Dorsolateral prefrontal cortex (tissue), 122 donors: ENCODE measurements at places on chromosomes 6 and 20.

- DNase-seq, result no peak
These were observed 17.2 kb upstream of the RTF2 start for GRCh38 chr20:56451056-56451765.

GRCh38 chr6:169035385-169036240 is 218.0 kb downstream of the THBS2 start:
- no peak for DNase-seq

GRCh38 chr6:152098683-152099082 is 291.2 kb downstream of the ESR1 start:
- no peak for DNase-seq

DNA sequence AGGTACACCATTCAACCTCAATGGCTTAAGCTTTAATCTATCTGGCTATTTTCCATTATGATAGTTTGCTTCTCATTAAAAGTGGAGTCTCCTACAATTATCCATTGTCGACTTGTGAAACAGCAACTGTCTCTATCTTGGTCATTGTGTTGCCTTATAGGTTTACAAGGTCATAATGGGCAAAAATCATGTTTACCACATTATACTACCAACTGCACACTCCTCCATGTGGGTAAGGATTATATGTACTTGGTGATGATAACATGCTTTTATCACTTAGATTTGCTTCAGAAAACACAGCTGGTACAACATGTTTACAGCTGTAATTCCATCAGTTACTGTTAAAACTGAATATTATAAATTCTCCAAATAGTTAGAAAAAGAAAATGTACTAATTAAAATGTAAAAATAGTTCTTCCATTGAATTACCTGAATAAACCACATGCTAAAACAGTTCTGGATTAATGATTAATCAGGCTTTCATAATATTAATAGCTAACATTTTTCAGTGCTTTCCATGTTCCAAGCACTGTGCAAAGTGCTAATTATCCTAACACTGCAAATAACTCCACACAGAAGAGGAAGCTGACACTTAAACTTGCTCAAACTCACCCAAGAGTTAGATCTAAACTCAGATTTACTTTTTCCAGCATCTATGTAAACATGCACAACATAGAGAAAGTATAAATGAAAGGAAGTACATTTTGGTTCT is 96.7 kb downstream of the OGFRL1 start:
- no peak for DNase-seq

DNA sequence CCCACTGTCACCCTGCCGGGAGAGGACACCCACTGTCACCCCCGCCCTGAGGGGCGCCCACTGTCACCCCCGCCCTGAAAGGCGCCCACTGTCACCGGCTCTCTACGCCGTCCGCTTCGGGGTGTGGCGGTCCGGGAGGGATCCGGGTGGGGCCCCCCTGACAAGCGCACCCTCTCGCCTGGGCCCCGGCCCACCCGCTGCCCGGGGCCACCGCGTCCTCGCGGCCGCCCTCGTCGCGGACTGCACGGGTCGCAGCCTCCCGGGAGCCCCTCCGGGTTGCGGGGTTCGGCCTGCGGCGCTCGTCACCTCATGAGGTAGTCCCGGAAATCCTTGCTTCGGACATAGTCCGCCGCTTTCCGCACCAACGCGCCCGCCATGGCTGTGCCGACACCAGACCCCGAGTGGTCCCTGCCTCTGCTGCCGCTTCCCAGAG is 224 bp downstream of the MPC1 start:
- no peak for DNase-seq

- DNase-seq, result no peak
These were observed 78.6 kb downstream of the JARID2 start for GRCh38 chr6:15324427-15324985.

DNA sequence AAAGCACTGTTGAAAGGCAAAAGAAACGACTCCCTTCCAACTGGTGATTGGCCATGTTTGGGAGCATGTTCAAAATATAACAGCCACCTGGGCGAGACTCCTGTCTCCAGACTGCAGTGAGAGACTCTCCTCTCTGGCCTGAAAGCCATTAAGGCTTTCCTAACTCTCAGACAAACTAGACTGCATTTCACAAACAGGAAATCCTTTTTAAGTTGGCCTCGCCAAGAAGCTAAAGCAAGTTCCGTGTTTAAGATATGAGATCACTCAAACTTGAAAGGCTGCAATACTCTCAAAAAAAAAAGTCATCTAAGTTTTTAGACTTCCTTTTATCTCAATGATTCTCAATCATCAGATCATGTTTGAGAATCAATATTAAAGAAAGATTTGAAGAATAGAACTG is 117.0 kb downstream of the TFAP2A start:
- DNase-seq, result no peak

DNA sequence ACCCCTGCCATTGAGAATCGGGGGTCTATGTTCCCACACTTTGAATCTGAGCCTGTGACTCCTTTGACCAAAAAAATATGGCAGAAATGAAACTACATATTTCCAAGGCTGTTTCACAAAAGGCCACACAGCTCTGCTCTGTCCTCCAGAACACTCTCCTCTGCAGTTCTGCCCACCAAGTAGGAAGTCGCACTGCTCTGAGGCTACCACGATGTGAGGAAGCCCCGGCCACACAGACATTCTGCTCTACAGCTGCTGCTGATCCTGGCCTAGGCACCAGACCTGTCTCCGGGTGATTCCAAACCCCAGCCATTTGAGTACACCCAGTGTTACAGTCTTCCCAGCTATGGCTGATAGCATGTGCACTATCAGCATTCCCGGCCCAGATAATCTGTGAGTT is 85.1 kb downstream of the LYRM4 start:
- DNase-seq, result no peak

GRCh38 chr6:139944131-139944530 is 569.7 kb upstream of the CITED2 start:
- no peak for DNase-seq

GRCh38 chr20:49768204-49769047 is 44.2 kb upstream of the SLC9A8 start:
- no peak for DNase-seq

- peak; percentile 76 for DNase-seq
These were observed 18.7 kb downstream of the SRXN1 start for GRCh38 chr20:634148-634925.

- DNase-seq, result no peak
These were observed 617 bp upstream of the TSPYL1 start for GRCh38 chr6:116280161-116280932.

DNA sequence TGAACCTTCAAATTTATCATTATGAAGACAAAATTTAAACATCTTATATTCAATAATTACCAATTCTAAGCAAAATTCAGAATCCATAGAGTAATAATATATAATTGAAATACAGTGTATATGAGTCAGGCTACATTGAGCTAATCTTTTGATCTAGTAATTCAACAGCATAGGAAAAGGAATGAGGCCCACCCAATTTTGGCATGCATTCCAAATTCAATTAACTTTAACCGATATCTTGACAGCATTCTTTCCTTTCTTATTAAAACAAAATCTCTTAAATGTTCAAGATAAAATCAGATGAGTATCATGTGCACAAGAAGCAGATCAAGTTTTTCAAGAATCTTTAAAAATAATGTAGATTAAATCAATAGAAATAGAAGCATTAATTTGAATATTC is 132.9 kb upstream of the QKI start:
- no peak for DNase-seq

GRCh38 chr6:31405996-31406395 is 2.6 kb downstream of the MICA start:
- no peak for DNase-seq

GRCh38 chr6:17469006-17469832 is 75.8 kb downstream of the CAP2 start:
- no peak for DNase-seq

- no peak for DNase-seq
These were observed 672.4 kb downstream of the HTR1B start for GRCh38 chr6:76790881-76791280.

- peak; percentile 33 for DNase-seq
These were observed 29.5 kb upstream of the BHLHE23 start for GRCh38 chr20:63036291-63036690.

DNA sequence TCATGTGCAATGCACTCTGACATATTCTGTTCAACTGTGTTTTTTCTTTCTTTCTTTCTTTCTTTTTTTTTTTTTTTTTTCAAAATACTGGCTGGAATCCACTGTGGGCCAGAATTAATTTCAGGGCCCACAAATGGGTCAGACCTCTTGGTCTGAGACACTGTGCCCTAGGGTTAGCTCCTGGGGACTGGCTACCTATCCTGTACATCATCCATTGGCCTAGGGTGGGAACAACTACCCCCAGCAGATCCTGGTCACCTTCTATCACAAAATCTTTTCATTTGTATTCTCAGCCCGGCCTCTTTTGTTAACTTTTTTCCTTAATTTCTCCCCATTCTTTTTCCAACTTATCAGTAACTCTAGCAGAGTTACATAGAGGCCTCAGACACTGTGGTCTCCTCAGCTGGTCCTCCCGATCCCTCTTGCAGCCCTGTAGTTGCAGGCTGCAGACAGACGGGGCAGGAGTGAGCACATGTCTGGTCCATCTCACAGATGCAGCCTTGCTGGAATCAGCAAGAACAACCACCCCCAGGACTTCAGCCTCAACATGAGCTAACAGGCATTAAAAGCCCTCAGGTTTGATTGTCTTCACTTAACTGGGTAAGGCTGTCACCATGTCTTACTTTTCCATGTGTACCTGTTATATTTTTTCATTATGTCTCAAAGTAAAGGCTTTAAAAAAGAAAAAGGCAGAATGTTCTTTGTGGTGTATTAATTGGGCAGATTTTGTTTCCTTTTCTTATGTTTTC is 41.3 kb downstream of the TXLNB start:
- DNase-seq, result peak; percentile 41

GRCh38 chr6:113464536-113464935 is 392.6 kb upstream of the MARCKS start:
- no peak for DNase-seq

DNA sequence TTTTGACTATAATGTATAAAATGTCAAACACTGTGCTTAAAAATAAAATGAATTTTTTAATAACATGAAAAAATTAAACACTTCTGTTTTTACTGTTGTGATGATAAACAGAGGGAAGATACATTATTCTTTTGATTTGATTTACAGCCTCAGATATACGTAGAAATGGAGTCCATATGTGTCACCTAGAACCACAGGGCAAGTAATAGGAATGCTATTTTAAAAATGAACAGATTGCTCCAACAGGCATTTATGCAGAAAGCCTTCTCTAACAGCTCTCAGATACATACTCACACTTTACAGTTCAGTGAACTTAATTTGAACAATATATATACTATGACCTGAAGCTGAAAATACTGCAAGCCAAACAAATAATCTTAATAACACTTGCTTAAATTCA is 1551.0 kb downstream of the GRIK2 start:
- no peak for DNase-seq

DNA sequence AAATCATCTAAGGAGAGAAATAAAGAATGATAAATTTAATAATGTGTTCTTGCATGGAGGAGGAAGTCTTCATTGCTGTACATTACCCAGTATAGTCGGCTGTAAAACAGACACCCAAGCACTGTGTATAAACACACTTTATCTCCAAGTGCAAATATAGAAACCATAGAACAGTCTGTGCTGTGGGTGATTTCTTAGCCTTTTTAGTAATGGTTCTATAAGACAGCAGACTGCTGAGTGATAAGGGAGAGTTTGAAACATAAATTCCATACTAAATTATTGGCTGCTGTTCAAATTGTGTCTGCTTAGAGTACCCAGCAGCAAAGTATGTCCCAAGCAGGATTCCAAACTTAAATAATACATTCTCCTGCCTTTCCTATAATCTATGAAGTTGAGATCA is 4.6 kb downstream of the FILIP1 start:
- no peak for DNase-seq

- DNase-seq, result peak; percentile 47
These were observed 35.7 kb upstream of the ID1 start for GRCh38 chr20:31569163-31570020.

DNA sequence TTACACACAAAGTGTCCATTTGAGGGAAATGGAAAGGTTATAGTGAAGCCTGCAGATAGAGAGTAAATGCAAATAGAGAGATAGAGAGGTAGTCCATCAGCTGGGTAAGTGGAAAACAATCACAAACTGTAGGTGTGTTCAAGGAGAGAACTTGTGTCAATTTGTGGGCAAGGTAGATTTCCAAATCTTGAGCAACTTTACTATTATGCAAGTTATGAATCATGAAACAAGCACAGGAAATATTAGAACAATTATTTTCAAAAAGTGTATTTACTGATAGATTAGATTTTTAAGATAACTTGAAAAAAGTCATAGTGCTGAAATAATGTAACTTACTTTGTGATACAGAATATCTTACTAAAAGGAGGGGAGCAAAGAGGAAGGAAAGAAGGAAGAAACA is 792.9 kb downstream of the EYS start:
- DNase-seq, result no peak

- no peak for DNase-seq
These were observed 7.2 kb upstream of the NELFCD start for GRCh38 chr20:58973866-58974265.

DNA sequence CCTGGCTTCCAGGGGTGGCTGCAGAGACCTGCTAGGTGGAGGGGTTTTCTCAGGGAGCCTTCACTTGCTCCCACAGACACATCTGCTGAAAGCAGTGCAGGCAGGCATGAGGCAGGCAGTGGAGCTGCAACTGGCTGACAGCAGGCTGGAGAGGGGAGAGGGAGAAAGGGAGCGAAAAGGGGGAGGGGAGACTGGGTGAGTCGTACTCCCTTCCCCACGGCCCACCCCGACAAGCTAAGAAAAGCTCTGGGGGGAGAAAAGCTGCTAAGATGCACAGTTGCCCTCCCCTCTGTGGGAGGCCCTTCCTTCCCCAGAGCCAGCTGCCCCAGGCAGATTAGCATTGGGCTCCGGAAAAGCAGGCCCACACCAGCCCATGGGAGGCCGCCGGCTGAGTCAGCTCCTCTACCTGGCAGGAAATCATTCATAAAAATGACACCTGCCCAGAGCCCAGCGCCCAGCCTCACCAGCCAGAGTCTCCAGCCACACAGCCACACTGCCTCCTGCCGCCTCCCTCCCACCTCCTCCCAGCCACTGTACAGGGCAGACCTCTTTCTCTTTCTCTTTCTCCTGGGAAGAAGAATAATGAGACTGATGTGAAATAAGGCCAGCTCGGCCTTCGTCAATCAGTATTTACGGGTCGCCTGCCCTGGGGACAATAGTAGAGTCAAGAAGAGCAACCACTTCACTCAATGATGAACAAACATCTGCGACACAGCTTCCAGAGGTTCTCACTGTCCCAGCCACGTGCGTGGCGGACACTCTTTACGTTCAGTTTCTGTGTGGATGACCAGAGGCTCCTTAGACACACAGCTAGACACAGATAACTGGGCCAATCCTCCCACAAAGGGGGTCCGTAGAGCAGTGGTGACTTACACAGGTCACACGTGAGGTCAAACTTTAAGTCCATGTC is 7.7 kb upstream of the C20orf203 start:
- no peak for DNase-seq

- no peak for DNase-seq
These were observed 30.9 kb upstream of the AVP start for GRCh38 chr20:3115190-3116107.

GRCh38 chr6:7053125-7053774 is 54.5 kb upstream of the RREB1 start:
- DNase-seq, result no peak

DNA sequence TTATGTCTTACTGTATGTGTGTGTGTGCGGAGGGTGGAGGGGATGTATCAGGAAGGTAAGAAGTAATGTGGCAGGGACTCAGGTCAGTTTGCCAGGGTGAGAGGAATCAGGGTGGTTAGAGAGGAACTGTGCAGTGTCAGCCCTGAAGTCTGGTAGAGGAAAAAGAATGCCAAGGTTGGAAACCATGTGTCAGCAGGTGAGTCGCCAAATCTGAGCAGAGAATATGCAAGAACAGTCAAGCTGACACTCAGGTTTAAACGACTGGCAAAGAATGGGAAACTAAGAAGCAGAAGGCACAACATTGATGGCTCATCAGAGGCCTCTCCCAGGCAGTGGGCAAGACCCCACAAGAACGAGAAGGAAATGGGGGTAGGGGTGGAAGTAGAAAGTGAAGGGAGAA is 107.5 kb upstream of the TBX18 start:
- no peak for DNase-seq
